ENCODE measurements at places on chromosomes 5 and 9.

DNA sequence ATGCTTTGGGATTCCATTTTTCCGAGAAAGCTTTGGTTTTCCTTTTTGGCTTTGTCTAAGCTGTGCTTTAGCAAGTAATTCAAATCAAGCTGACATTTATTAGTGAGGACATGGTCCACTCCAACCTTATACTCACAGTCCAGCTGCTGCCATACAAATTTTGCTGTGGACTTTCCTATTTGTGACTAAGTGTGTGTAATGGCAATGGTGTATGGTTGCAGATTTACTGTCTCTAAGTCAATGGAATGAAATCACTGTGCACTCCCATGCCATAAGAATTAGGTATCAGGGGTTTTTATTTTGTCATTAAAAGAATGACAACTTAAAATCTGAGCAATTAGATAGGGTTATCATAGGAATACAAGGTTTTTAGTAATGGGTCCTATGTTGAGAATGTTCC is 530.0 kb downstream of the CCDC171 start:
- no peak for DNase-seq

DNA sequence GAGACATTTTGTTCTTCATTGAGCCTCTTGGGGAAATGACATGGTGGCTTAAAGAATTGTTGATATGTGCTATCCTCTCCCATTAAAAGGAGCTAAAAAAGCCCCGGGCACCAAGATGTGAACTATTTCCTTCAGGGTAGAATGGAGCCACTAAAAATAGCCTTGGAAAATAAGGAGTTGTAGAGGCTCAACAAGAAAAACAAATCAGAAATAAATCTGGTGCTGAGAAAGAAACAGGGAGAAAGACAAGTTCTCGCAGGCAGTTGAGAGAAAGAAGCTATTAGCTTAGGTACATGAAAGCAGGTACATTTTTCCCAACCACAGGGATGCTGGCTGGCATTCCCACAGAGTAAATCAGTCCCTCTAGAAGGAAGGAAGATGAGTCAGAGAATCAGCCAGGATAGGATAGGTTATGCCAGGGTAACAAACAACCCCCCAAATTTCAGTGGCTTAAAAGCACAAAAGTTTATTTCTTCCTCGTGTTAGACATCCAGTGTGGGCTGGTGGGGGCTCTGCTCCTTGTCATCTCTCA is 134.6 kb upstream of the ADRA1B start:
- no peak for DNase-seq

DNA sequence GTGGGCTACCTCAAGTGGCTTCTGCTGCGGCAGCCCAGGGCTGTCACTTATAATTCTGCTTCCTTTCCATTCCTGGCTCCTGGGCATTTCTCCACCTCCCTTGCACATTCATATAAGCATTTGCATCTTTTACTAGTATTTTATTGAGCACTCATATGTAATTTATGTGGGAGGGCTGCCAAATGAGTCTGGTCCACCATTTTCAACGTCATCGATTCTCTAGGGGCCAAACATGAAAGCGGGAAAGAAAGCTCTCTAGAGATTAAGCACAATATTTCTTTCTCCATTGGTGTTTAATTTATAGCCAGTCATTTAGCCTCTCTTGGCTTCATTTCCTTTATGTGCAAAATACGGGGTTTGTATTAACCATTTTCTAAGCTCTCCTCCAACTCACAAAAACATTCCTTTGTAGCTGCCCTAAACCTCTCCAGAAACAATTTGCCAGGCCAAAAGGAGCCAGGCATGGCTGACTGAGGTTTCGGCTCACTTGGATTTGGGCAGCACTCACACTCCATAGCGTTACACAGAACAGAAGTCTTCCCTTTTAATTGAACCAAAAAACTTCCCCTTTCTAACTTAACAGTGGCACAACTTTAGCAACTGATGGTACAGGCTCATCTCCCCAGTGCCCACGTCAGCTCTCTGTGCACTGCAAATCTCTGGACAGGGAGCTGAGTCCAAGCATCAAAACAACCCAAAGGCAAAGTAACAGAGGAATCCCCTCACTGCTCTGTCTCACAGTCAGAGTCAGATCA is 183.5 kb downstream of the ROR2 start:
- no peak for DNase-seq

DNA sequence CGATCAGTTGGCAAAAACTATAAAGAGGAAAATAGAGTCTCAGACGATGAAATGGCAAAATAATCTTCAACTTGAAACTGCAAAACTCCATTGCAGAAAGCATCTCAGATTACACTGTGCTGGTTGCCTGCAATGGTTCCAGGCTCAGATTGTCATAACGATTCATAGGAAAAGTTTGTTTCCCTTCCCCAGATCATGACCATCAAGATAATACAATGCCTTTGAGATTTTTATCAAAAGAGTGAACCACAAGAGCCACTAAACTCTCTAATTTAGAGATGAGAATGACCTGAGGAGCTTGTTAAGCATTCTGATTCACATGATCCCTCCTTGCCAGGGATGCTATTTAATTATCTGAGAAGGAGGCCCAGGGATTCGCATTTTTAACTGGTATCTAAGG is 52.6 kb upstream of the ITGA1 start:
- no peak for DNase-seq

DNA sequence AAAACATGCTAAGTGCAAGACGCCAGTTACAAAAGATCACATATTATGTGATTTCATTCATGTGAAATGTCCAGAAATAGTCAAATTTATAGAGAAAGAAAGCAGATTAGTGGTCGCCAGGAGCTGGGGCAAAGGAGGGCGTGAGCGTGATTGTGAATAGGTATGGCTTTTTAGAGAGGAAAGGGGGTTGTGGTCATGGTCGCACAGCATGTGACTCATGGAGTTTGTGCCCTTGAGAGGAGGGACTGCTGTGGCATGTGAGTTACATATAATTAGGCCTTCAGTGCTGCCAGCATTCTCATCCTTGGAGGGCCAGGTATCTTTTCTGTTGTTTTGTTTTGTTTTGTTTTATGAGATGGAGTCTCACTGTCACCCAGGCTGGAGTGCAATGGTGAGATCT is 21.2 kb upstream of the MARCHF6 start:
- DNase-seq, result no peak

GRCh38 chr9:4832786-4833579 is 40.2 kb downstream of the RCL1 start:
- no peak for DNase-seq

- DNase-seq, result no peak
Observed at GRCh38 chr5:31347552-31347905, 154.0 kb downstream of the CDH6 start.

GRCh38 chr9:20570756-20571155 is 51.5 kb downstream of the MLLT3 start:
- DNase-seq, result no peak

GRCh38 chr5:142994218-142994617 is 224.0 kb downstream of the ARHGAP26 start:
- DNase-seq, result no peak

DNA sequence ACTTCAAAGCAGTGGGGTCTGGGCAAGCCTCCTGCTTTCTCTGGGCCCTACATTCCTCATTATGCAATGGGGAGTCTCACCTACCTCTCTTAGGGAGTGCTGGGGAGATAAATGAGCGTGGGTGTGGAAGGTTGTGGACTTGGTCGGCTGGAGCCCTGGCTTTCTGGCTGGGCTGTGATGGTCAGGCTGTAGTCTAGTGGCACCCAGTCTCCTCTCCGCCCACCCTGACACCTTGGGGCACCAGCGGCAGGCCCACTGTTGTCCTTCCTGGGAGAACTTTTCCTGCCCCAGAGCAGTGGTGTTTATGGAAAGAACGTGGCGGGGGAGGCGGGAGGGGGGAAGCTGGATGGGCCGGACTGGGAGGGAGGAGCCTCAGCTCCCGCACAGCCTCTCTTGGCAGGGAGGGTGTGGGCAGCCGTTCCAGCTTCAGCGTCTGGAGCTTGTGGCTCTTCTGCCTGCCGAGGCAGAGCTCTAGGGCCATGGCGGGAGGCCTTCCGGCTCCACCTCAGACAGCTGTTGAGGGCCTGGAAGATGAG is 4.1 kb downstream of the PTGS1 start:
- DNase-seq, result no peak

GRCh38 chr5:12870872-12871539 is 966.8 kb upstream of the CTNND2 start:
- no peak for DNase-seq

DNA sequence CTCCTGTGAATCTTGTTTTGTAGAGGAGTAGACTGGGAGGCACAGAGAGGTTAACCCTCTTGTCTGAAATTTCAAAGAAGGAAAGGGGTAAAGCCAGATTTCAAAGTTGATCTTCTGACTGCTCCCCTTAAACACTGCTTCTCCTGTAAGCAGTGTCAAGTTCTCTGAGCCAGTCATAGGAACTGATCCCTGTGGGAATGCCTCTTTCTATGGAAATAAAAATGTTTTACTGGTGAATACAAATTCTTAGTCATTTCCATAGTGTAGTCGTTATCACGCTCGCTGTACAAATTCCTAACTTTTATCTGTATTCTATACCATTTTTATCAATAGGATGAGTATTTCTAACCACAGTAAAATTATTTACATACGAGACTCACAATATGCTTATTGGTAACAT is 66.3 kb upstream of the PRRC1 start:
- DNase-seq, result no peak

DNA sequence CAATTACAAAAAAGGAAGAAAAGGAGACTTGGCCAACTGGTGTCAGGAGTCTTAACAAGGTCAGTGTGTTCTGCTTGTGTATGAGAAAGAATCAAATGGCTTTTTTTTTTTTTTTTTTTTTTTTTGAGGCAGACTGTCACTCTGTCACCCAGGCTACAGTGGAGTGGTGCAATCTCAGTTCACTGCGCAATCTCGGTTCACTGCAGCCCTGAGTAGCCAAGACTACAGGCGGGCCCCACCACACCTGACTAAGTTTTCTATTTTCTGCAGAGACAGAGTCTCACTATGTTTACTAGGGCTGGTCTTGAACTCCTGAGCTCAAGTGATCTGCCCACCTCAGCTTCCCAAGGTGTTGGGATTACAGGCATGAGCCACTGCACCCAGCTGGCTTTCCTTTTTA is 3.1 kb upstream of the IL7R start:
- DNase-seq, result no peak

GRCh38 chr5:77937015-77937908 is 161.1 kb upstream of the TBCA start:
- no peak for DNase-seq

DNA sequence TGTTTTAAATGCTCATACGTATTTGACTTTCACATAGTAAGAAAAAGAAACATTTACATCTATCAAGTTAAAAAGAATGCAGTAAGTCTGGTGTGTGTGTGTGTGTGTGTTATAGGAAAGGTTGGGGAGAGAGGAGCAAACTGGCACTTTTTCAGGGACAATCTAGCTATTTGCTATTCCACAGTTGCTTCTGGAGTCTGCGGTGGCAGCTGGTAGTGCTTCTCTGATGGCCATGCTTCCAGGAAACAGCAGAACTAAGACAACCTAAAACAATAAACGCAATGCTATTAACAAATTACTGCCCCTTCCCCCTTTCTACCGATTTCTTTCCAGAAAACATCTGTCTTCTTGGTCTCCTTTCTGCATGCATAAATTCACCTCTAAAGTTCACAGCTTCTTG is 70.0 kb upstream of the CDH10 start:
- DNase-seq, result no peak

GRCh38 chr5:64625678-64626077 is 64.6 kb upstream of the SHISAL2B start:
- no peak for DNase-seq

- no peak for DNase-seq
Observed at GRCh38 chr5:166962461-166962860, 1329.0 kb upstream of the WWC1 start.

GRCh38 chr5:73443829-73444498 is 4.6 kb downstream of the FOXD1 start:
- no peak for DNase-seq

GRCh38 chr9:118643118-118643517 is 726.1 kb downstream of the BRINP1 start:
- no peak for DNase-seq

- no peak for DNase-seq
Observed at GRCh38 chr5:93305984-93306383, 275.0 kb downstream of the NR2F1-AS1 start.

- no peak for DNase-seq
Observed at GRCh38 chr5:150851039-150851438, 4.7 kb downstream of the IRGM start.

- no peak for DNase-seq
Observed at GRCh38 chr5:158499892-158500418, 599.8 kb downstream of the EBF1 start.

GRCh38 chr5:110651507-110651906 is 75.0 kb downstream of the TMEM232 start:
- DNase-seq, result no peak

DNA sequence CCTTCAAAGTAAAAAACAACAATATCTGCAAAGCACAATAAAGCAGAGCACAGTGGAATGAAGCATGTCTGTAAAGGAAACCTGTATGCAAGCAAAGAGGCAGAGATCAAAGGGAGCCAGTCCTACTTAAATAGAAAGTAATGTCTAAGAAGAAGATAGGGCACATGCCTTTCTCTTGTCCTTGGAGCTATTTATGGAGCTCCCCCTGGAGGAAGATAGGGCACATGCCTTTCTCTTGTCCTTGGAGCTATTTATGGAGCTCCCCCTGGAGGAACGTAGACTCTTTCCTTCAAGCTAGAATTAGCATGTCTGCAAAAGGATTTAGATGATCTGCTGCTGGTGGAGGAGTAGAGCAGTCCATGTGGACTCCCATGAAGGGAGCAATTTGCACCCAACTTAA is 168.1 kb upstream of the RASEF start:
- DNase-seq, result no peak

DNA sequence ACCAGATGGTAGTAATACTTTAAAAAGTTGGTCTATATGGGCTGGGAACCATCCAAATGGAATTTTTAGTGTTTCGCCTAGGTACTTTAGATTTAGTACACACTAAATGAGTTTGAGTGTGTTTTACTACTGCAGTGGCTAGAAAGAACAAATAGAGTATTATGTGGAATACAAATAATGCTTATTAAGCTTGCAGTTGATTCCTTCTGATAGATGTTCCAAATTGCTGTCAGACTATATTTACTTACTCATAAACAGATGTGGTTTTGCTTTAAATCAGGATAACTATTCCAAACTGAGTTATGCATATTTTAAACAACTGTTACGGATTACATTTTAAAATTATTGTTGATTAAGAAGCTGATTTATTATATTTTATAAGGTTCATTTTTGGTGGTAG is 103.3 kb downstream of the ZSWIM6 start:
- DNase-seq, result no peak

- no peak for DNase-seq
Observed at GRCh38 chr9:21399956-21400355, 9.0 kb upstream of the IFNA8 start.

- no peak for DNase-seq
Observed at GRCh38 chr5:2776337-2777302, 25.1 kb upstream of the IRX2 start.

GRCh38 chr9:126109575-126109974 is 217.1 kb upstream of the MVB12B start:
- DNase-seq, result no peak
